ENCODE measurements at places on chromosomes 1 and 21.

GRCh38 chr1:46587069-46587468, 17.0 kb downstream of the MKNK1 start:
- DNase-seq: no peak

DNA sequence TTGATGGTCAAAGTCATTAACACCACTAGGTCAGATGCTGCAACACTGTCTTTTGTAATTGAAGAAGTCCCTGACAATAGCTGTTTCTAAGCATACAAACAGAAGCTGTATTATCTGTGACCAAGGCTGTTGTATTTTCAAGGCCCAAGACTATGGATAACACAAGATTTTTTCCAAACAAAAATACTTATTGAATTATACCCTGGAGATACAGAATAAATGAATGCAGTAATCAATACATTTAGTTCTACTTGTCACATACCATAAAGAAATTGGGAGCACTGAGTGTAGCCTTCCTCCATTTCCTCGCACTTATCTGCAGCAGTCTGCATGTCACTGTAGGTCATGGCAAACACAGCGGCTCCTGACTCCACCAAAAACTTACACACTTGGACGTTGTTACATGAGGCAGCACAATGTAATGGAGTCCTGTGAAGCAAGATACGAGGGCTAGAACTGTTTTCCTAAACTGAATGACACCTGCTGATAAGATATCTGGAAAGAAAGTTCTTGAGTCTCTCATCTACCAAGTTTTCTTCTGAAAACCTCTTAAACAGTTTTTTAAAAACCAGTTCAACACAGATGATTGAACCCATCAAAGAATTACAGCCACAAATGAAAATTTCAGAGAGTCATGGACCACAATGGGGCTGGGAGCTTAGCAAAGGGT, 56.9 kb downstream of the TP53BP2 start:
- no peak for DNase-seq

DNA sequence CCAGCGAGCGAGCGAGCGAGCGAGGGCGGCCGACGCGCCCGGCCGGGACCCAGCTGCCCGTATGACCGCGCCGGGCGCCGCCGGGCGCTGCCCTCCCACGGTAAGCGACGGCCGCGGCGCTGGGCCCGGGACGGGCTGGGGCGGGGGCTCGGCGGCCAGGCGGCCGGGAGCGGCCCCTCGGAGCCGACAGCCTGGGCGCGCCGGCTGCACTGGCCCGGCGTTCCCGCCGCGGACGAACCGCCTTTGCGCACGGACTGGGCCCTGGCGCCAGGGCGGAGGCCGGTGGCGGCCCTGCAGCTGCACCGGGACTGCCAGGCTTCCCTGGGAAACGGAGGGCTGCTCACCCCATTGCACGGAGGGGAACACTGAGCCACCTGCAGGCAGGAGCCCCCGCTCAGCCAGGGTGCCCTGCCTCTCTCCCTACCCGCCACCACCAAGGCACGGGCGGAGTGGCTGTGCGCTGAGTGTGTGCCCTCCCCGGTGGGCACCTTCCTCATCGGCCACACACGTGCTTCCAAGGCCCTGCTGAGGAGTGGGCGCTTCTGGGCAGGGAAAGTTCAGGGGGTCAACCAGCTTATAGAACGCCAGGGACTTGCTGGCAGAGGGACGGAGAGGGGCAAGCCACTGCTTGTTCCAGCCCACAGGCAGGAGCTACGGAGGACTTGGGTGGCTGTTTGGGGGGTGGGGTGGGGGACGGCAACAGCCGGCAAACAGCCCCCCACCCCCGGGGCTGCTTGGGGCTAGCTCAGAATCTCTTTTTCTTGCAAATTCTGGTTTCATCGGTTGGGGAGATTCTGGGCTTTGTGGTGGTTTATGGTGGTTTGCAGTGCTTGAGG, 532 bp downstream of the CSF1 start:
- peak; percentile 20 for DNase-seq

- DNase-seq: peak; percentile 41
Measured at GRCh38 chr1:175481126-175482070, 262.0 kb downstream of the TNR start.

DNA sequence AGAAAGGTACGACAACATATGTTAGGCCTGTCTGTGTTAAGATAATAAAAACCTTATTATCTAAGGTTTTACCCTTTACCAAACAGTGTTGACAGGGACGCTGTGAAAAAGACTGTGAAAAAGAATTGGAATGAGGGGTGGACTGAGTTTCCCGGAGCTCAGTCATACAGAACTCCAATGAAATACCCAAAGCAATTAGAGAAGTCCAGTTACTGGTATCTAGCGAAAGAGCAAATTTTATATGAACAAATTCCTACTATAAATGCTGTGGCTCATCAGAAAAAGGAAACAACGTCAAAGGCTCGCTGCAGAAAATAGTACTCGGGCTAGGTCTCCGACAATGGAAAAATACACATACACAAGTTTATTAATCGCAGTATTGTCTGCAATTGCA, 708 bp upstream of the RBBP5 start:
- no peak for DNase-seq

- DNase-seq: peak; percentile 87
Measured at GRCh38 chr21:28229814-28230213, 762.9 kb downstream of the LTN1 start.

- DNase-seq: no peak
Measured at GRCh38 chr1:17564458-17565393, 25.2 kb downstream of the ARHGEF10L start.

- DNase-seq: peak; percentile 58
Measured at GRCh38 chr1:241985787-241986186, 13.1 kb downstream of the MAP1LC3C start.

GRCh38 chr1:39395357-39395831, 96.0 kb upstream of the BMP8A start:
- peak; percentile 78 for DNase-seq

DNA sequence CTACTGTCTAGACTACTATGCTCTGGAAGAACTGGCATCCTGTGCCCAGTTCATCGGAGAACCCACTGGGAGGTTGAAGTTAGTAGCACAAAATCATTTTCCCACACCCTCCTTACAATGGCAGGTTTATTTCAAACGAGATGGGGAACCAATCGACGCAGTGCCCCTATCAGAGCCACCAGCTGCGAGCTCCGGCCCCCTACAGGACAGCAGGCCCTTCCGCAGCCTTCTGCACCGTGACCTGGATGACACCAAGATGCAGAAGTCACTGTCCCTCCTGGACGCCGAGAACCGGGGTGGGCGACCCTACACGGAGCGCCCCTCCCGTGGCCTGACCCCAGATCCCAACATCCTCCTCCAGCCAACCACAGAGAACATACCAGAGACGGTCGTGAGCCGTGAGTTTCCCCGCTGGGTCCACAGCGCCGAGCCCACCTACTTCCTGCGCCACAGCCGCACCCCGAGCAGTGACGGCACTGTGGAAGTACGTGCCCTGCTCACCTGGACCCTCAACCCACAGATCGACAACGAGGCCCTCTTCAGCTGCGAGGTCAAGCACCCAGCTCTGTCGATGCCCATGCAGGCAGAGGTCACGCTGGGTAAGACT, 115.5 kb upstream of the KLHDC7A start:
- no peak for DNase-seq

DNA sequence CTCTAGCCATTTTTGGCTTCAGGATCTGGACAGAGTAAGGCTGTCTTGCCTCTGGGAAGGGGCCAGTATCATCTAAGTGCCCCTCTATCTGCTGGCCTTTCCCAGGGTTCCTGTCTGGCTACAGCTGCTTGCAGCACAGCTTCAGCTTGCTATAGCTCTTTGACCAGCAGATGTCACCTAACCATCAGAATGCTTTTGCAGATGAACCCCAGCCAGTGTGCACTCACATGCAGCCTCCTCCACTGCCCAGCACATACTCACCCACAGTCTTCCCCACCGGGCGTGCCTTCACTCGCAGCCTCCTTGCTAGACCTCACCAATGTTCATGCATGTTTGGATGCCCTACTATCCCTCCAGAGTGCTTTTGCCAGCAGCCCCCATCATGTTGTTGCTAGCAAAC, 769.0 kb downstream of the BRINP3 start:
- DNase-seq: no peak

DNA sequence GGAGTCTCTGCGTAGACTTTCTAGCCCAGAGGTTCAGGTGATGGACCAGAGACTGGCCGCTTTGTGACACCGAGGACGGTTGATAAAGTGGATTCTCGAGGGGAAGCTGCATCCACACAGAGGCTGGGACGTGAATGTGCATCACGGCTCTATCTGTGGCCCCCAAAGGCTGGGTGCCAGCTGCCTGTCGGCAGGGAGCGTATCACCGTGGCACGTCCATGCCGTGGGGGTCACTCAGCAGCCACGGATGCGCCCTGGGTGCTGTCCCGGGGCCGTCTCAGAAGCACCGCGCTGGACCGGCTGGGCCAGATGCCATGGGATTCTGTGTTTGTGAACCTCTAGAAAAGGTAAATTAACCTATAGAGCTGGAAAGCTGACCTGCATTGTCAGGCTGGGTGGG, 57.2 kb upstream of the TRAPPC10 start:
- DNase-seq: no peak

- peak; percentile 25 for DNase-seq
Measured at GRCh38 chr1:206050655-206051235, 2.2 kb upstream of the RHEX start.

GRCh38 chr1:40649592-40649930, 15.9 kb downstream of the RIMS3 start:
- DNase-seq: no peak

DNA sequence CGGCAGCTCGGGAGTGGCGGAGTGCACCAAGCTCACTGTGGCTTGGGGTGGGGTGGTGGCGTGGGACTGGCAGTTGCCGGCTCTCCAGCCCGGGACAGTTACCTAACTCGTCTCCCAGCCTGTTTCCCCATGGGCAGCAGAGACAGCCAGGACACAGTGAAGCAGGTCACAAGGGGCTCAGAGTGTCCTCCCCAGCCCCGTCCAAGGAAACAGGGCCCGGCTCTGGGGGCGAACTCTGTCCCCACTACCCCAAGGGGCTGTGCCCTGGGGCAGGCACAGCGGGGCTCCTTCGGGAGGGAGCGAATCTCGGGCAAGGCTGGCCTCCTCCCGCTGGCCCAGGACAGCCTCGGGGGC, 759 bp downstream of the GPR157 start:
- DNase-seq: no peak

GRCh38 chr1:4959216-4959615, 304.8 kb downstream of the AJAP1 start:
- no peak for DNase-seq

GRCh38 chr1:68016381-68016780, 34.0 kb downstream of the DIRAS3 start:
- peak; percentile 20 for DNase-seq

DNA sequence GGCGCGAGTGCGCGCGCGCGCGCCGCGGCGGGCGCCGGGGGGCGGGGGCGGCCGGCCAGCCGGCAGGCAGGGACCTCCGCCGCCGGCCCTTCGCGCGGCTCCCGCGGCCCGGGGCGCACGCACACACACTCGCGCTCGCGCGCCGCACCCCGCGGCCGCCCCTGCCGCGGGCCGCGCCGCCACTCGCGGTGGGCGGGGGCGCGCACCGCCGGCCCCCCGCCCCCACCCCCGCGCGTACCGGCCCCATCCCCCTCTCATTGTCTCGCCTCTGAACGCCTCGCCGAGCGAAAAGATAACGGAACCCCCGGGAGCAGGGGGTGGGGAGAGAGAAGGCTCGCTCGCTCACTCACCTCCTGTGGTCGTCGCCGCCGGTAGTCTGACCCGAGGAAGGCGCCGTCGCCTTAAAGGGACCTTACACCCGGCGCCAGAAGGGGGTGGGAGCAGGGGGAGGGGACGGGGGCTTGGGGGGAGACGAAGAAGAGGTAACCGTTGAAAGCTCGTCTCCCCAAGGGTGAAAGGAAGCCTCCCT, 428 bp downstream of the POGZ start:
- peak; percentile 70 for DNase-seq

DNA sequence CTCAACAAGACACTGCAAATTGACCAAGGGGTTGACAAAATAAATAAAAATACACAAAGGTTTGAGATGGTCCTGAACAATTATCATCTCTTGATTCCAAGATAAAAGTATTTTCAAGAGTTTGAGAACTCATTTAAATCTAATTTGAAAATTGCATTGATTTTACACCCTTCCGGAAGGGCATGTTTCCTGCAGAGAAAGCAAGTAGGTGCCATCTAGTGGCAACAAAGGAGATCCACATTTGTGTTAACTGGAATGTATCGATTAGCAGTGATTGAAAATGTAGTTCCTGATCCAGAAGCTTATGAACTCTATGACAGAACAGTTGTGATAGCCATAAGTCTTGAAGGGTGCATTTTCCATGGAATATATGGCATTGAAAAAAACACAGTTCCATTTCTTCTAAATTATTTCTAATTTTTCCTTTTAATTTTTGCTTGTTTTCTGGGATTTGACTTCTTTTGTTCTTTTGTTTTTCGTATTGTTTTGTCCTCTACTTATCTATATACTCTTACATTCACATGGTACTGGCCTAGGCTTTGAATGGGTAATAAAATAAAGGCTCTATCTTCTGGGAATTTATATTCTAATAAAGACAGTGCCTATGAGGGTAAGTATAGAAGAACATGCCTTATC, 143.7 kb downstream of the DNM3 start:
- peak; percentile 57 for DNase-seq

DNA sequence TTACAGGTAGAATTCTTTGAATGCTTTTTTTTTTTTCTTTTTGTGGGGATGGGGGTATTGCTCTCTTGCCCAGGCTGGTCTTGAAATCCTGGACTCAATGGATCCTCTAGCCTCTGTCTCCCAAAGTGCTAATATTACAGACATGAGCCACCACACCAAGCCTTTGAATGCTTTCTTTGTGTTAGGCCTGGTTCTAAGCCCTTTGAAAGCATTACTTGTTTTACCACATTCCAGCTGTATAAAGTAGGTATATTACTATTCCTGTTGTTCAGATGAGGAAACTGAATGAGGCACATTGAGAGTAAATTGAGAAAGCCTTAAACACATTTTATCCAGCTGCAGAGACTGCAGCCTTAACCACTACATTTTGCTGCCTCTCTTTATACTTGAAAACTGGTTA, 841.8 kb upstream of the ADGRL4 start:
- no peak for DNase-seq

GRCh38 chr1:109762821-109763645, 690 bp downstream of the EPS8L3 start:
- peak; percentile 89 for DNase-seq

DNA sequence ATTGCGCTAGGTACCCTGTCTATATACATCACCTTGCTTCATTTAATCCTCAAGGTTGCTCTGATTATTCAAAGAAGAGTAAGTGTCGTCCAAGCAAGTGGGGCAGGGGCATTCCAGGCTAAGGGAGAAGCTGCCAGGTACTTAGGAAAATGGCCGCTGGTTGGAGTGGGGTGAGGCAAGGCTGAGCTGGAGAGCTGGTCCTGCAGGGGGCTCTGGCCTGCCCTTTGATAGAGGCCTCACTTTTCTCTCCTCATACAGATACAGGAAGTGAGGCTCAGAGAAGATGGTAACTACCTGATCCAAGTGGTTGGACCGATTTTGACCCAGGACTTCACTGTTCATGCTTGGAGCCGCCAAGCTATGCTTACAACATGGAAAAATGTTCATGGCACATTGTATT, 86.9 kb upstream of the ZBTB40 start:
- no peak for DNase-seq

GRCh38 chr1:53062708-53063591, 937 bp downstream of the PODN start:
- no peak for DNase-seq

DNA sequence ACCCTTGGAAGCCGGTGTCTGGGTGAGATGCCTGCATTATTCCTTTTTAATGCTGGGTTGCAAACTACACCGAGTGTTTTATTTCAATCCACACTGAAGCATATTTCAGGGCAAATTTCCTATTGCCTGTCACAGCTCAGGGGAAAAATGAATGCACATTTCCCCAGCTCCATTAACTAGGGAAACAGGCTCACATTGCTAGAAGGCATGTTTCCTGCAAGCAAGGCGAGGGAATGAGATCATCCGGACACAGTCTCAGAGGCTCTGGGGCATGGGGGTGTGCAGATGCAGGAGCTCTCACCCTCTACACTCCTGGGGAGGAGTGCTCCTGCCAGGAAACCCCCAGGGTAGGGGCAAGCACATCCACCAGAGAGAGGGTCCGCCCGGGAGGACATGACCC, 24.6 kb downstream of the SYT2 start:
- no peak for DNase-seq
